Right renal pelvis (tissue), 4 donors: ENCODE measurements at places on chromosomes 7 and 10.

- no peak for DNase-seq
Measured at GRCh38 chr7:48011951-48012350, 17.0 kb downstream of the SUN3 start.

- no peak for DNase-seq
Measured at GRCh38 chr10:84543948-84544347, 215.6 kb downstream of the CCSER2 start.

- no peak for DNase-seq
Measured at GRCh38 chr7:109745677-109746410, 1176.2 kb downstream of the DNAJB9 start.

GRCh38 chr7:139908792-139909191 lies 79.7 kb downstream of the TBXAS1 start:
- no peak for DNase-seq

DNA sequence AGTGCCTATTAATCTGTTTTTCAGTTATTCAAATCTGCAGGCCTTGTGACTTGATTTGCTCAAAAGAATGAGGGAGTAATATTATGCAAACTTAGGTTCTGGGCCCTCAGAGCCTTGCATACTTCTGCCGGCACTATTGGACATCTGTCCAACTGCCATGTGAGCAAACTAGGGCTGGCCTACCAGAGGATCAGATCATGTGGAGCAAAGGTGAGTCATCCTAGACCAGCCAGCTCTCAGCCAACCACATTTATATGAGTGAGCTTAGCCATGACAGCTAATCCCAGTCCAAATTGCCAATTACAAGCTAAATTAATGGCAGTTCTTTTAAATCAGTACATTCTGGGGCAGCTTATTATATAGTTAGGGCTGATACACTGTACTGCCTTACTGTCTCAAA lies 69.6 kb downstream of the SDHAF3 start:
- no peak for DNase-seq

DNA sequence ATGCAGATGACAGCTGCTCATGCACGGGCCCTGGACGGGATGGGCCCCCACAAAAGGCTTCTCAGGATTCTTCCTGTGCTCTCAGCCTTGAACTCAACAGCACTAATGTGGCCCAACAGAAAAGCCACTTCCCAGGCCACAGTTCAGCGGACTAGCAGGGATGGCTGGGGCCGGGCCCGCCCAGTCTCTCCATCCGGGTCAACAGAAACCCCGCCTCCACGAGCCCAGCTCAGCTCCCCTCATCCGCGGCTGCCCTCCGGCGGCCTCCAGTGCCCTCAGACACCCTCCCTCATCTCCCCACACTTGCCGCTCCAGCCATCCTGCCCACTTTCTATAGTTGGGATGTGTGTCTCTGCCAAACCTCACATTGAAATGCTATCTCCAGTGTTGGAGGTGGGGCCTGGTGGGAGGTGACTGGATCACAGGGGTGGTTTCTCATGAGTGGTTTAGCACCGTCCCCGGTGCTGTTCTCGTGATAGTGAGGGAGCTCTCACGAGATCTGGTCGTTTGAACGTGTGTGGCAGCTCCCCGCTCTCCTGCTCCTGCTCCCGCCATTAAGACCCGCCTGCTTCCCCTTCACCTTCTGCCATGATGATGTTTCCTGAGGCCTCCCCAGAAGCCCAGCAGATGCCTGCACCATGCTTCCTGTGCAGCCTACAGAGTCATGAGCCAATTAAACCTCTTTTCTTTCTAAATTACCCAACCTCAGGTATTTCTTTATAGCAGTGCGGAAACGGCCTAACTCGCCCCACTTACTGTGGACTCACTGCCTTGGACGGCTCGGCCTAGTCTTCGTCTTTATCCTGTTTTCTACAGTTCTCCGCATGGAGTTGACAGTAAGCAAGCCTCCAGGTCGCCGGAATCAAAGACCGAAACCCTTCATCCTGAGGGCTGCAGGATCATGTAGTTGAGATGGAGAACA lies 169.9 kb upstream of the RNF32 start:
- DNase-seq = no peak

DNA sequence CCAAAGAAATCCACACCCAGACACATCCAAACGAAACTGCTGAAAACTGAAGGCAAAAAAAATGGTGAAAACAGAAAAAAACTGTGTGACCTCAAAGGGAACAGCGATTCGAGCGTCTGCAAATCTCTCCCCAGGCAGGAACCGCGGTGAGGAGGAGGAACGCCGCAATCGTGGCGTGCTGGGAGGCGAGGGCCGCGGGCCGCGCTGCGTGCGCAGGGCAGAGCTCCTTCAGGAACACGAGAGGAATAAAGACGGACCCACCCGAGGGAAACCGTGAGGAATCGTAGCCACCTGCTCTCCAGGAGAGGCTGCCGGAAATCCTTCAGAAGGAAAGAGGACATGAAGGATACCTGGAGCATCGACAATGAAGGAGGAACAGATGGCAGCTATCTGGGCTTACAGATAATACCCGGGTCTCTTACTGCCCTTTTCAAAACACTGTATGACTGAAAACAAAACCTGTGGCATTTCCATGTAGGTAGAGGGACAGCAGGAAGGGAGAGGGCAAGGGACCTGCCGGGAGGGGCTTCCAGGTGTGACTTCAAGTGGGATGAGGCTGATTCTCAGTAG lies 266.0 kb downstream of the MAD1L1 start:
- no peak for DNase-seq

GRCh38 chr10:111113961-111114757 lies 37.3 kb downstream of the ADRA2A start:
- DNase-seq = no peak

GRCh38 chr10:22054961-22055360 lies 51.4 kb upstream of the DNAJC1 start:
- no peak for DNase-seq

DNA sequence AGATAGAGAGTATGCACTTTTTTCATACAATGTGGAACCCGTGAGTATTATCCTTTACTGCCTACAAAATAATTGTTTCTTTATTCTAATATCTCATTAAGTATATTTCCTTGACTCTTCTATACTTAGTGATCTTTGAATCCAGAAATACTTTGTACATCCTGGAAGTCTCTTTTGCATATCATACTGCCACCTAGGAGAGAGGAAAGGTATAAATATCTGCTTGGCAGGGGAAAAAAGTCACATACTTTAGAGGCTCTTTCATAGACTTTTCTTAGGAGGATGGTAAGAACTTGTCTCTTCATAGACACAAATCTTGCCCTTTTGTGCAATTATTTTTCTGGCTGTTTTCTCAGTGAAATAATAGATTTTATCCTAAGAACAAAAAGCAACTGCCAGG lies 436.0 kb downstream of the PAXIP1 start:
- DNase-seq = no peak
